ENCODE measurements at places on chromosomes 16 and 17.

DNA sequence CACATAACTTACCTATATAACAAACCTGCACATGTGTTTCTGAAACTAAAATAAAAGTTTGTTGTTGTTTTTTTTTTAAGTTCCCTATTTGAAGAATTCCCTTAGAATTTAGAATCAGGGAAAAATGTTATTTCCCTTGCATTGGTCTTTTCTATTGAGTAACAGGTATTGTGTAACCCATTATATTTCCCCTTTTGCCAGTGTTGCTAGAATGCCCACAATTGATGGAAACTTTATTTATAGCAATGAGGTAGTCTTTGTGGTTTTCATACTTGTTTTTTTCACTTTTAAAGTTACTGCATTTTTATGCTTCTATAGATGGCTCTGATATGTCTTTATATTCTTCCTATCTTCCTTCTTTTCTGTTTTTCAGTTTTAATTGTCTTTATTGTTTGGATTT lies 3.9 kb downstream of the NLRP1 start:
- DNase-seq = no peak

DNA sequence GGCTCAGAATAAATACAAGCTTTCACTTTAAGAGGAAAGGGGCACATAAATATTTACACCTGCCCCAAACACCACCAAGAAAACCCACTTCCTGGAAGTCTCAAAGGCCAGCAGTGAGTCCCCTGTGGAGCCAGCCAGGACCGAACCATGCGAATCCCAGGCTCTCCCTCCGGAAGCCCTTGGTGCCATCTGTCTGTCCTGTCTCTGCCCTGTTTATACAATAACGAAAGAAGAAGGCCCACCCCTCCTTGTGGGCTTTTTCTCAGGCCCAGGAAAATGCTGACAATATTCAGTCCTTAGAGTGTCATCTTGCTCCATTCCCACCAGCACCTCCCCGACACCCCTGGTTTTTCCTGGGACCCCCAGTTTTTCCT lies 3.6 kb upstream of the SLC6A4 start:
- no peak for DNase-seq

- DNase-seq = no peak
Observed at GRCh38 chr17:44961921-44962350, 6.2 kb downstream of the C1QL1 start.

DNA sequence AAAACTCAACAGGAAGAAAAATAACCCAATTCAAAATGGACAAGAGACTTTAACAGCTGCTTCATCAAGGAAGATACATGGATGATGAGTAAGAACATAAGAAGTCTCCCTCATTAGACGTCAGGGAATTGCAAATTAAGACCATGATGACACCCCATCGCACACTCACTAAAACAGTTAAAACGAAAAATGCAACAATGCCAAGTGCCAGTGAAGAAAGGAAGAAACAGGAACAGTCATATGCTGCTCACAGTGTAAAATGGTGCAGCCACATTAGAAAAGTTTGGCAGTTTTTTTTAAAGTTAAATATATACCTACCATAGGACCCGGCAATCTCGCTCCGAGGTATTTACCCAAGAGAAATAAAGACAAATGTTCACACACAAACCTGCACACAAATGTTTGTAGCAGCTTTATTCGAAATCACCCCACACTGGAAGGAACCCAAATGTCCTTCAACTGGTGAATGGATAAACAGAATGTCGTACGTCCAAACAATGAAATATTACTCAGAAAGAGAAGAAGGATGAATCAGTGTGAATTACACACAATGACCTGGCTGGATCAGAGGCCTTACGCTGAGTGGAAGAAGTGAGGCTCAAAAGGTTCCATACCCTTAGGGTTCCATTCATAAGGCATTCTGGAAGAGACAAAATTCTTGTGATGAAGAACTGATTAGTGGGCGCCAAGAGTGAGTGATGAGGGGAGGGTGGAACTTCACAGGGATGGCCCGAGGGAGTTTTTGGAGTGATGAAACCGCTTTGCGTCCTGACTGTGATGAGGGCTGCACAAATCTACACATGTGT lies 110.3 kb downstream of the C16orf95 start:
- no peak for DNase-seq

DNA sequence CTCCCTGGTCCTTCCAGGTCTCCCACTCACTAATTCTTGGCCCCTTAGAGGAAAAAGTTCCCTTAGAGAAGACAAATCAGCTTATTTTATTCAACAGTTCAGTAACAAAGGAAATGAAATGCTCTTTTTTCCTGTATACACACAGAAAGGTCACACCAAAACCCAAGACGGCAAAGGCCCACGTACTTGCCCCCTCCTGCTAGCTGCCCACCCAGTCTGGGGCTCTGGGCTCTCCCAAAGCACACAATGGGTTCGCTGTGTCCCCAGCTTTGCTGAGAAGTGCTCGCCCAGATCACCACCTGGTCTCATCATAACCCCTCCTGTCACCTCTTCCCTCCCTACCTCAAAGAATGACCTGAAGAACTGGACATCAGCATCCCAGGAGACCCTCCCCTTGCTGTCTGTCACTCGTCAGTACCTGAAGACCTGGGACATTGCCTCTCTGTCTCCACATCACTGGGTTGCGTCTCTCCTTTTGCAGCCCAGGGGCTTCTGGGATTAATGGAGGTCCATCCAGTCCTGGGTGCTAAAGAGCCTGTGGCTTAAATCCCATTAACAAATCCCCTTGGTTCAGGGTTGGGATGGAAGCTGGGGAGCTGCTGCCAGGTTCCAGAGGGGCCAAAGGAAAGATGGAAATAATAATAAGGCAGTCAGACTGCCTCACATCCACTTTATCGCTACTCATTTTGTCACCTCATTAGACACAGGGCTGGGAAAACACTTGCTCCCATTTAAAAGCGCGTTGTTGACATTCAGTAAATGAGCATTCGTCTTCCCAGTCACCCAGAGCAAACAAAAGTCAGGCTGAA lies 3.3 kb downstream of the SLC6A4 start:
- no peak for DNase-seq

DNA sequence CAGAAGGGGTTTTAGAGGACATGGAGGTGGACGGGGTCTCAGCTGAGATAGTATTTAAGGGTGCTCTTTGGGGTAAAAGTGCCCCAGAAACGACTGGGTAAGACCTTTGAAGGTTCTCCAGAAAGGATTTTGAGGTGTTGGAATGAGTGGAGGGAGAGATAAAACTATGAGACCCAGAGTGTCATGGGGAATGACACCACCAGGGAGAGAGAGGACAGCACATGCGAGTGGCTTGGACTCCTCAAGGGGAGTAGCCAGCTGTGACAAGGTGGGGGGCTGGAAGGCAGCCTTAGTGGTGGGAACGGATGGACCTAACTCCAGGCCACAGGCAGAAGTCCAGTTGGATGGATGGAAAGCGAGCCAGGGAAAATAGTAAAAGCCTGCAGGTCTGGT lies 19.2 kb upstream of the PITPNM3 start:
- no peak for DNase-seq

GRCh38 chr17:18987230-18987610 lies 17.3 kb downstream of the FAM83G start:
- DNase-seq = no peak

GRCh38 chr16:3157229-3158025 lies 22.6 kb downstream of the ZNF213 start:
- DNase-seq = peak; percentile 65

DNA sequence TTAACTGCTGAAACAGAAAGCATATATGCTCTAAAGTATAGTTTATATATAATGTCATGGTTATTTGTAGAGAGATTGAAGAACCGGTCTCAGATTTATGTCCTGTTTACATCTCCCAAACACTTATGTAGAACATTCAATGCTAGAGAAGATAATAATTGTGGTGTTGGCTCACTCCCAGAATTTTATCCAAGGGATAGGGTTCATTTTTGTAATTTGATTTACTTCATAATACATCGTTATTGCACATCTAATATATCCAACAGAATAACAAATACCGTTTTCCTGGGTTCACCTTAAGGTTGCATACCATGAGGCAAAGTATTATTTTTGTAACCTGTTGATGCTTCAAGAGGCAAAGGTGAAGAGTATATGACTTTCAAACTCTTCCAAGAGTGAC lies 202.8 kb upstream of the TBX2 start:
- no peak for DNase-seq

- no peak for DNase-seq
Observed at GRCh38 chr17:78252111-78252634, 20.7 kb downstream of the TMEM235 start.

GRCh38 chr17:62870552-62870971 lies 62.4 kb upstream of the MARCHF10 start:
- no peak for DNase-seq

GRCh38 chr16:81565321-81566028 lies 120.9 kb downstream of the CMIP start:
- no peak for DNase-seq

- peak; percentile 77 for DNase-seq
Observed at GRCh38 chr17:40072040-40072734, 9.4 kb downstream of the THRA start.

- peak; percentile 44 for DNase-seq
Observed at GRCh38 chr16:88686439-88687253, at the start of gene SNAI3. Gene SNAI3, minus strand, starts transcription at chr16:88686507. Its CDS starts 101 bp downstream, at chr16:88686406.

DNA sequence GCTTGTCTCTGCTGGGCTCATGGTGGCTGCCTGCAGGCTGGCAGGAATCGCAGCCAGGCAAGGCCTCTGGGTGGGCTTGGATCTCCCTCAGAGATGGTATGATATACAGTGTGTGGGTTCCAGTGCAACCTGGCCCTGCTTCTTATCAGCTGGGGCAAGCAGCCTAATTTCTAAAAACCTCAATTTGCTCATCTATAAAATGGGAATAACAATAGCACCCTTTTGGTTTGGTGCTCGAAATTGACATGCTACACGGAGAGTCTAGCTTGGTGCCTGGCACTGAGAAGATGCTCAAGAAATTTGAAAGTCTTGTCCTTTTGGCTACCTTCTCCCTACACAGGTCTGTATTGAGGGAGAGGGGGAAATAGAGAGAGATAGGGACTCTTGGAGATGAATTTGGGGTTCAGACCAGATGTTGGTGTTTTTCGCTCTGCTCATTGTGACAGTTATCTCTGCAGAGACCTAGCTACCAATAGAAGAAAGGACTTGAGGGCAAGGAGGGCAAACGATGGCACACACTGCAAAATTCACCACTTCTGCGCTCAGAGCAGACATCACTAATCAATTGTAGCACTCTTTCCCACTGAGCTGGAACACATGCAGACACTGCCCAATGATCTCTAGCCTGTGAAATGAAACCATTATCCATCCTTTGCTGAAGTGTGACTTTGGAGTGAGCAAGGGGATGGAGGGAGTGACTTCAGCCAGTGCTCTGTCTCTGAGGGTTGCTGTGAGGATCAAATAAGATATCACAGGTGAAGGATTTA lies 15.6 kb downstream of the BEAN1 start:
- no peak for DNase-seq

GRCh38 chr17:8754890-8755289 lies 3.5 kb downstream of the SPDYE4 start:
- no peak for DNase-seq

- DNase-seq = no peak
Observed at GRCh38 chr17:76354747-76355310, 1.1 kb upstream of the PRPSAP1 start.

DNA sequence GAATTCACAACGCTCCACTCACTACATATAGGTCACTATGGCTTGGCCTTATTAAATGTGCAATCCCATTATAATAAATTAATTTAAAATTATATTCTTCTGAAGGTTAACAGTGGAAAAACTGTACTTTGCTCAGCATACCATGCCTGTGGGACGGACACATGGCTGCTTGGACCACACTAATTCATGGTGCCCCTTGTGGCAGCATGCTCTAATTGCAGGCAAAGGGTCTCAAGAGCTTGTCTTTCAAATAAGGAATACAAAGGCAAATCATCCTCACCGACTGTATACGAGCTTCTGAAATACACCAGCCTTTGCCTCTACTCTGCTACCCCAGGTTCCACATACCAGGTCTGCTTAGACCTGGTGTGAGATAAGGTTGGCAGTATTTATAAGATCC lies 11.7 kb downstream of the SMPD3 start:
- DNase-seq = no peak

GRCh38 chr16:57938936-57939871 lies 31.7 kb downstream of the CNGB1 start:
- peak; percentile 32 for DNase-seq

DNA sequence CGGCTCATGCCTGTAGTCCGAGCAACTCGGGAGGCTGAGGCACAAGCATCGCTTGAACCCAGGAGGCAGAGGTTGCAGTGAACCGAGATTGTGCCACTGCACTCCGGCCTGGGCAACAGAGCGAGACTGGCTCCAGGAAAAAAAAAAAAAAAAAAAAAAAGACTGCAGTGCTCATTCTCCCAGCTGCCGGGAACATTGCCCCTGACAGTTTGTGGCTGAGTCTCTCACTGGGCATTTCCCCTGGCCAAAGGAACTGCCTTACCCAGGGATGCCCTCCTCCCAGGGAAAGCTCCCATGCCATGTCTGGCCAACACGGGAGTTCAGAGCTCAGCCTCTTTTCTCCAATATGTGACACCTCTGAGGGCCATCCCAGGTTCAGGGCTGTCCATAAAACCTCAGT lies 21.3 kb upstream of the USP10 start:
- no peak for DNase-seq

DNA sequence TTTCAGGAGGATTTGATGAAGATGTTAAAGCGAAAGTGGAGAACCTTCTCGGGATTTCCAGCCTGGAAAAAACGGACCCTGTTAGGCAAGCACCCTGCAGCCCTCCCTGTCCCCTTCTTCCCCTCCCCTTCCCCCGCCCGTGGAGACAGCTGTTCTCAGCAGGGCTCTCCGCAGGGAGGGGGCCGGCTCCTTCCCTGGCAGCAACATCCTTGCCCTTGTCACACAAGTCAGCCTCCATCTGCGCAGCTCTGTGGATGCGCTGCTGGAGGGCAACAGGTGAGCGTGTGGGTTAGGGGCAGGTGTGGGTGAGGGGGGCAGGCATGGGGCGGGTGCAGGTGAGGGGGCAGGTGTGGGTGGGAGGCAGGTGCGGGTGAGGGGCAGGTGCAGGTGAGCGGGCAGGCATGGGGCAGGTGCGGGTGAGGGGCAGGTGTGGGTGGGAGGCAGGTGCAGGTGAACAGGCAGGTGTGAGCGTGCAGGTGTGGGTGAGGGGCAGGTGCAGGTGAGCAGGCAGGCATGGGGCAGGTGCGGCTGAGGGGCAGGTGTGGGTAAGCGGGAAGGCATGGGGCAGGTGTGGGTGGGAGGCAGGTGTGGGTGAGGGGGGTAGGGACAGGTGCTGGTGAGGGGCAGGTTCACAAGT lies 9.4 kb downstream of the CYBC1 start:
- no peak for DNase-seq

DNA sequence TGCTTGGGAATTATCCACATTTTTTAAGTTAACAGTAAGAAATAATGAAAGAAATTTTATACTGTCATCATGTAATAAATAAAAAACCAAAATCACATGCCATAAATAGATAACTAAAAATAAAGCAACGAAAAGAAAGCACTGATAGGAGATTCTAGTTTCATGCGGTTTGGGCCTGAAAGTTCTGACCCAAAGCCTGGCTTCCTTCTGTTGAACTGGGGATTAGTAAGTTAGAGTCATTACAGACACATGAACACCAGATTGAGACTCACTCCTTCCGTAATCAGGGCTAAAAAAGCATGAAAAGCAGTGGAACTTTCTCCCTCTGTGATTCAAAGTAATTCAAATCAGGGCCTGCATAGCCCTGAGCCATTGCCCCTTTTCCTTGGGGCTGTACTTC lies 13.2 kb upstream of the SLC6A2 start:
- DNase-seq = no peak
